ENCODE measurements at places on chromosomes 1 and 21.

DNA sequence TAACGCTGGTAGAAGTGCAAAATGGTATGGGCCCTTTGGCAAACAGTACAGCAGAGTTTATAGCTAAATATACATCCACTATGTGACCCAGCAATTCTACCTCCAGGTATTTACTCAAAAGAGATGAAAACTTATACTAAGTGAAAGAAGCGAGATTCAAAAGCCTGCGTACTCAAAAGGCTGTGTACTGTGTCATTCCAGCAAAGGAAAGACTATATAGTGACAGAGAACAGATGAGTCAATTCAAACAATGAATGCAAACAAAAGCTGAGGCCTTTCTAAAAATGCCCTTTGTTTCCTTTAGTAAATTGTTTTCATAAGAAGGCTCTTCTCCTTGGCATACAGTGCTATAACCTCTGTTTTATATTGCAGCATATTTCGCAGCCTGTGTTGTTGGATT, 268.8 kb upstream of the CSF3R start:
- DNase-seq, result peak; percentile 98

- no peak for DNase-seq
These were observed 431.5 kb downstream of the LMO4 start for GRCh38 chr1:87760155-87760554.

GRCh38 chr1:172906778-172907592, 143.8 kb downstream of the TNFSF18 start:
- DNase-seq, result no peak

DNA sequence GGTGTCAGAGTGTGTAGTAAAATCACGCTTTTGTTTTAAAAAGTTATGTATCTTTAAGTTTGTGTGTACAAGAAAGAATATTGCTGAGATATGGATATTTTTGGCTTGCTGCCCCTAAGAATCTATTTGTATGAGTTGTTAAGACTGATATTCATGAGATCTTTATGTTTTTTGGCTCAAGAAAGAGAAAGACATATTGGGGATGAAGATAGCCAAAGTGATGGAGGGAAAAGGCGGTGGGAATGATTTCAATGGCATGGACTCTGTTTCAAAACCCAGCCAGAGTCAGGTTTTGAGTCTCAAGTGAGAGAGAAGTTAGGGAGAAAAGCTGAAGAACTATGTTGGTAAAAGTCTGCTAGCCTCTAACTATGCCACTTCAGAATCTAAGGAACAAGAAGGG, 351.7 kb downstream of the PBX1 start:
- no peak for DNase-seq

- peak; percentile 87 for DNase-seq
These were observed 14.1 kb downstream of the TTC39A start for GRCh38 chr1:51316113-51316845.

GRCh38 chr1:29395736-29396437, 159.6 kb downstream of the PTPRU start:
- DNase-seq, result no peak

GRCh38 chr1:107661158-107661557, 303.8 kb downstream of the VAV3 start:
- DNase-seq, result no peak

DNA sequence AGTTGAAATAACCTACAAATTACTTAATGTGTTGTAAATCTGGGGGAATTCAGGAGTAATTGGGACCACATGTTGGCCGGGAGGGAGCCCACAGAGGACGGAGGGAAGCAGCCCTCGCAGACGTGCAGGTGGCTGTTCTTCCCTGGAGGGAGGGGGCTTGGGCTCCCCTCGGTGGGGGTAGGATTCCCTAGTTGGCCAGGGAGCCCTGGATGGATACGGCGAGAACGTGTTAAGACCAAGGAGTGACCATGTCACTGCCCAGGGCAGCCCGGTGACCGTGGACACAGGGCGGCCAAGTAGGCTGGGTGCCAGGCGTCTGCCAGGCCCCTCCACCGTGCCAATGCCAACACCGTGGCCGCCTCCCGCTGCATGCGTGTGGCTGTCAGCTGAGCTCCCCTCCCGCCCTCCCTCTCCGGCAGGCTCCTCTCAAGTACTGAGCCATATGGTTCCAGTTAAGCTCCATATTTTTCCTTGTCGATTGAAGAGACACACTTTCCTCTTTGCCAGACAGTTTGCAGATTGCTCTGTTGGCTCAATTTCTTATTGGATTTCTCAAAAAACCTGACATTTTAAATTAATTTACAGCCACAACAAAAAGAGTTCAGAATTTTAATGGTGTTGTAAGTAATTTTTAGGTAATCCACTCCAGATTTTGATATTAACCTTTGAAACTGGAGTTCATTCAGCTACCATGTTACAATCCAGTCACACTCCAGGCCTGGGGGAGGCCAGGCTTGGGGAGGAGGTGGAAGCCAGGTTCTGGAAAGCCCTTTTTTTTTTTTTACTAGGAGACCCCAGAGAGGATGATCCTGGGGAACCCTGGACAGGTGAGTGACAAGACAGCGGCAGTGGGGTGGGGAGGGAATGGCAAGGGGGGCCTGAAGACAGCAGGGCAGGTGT, 71.2 kb downstream of the CASZ1 start:
- peak; percentile 61 for DNase-seq

- DNase-seq, result no peak
These were observed 15.5 kb downstream of the TENT5C start for GRCh38 chr1:117621316-117621715.

DNA sequence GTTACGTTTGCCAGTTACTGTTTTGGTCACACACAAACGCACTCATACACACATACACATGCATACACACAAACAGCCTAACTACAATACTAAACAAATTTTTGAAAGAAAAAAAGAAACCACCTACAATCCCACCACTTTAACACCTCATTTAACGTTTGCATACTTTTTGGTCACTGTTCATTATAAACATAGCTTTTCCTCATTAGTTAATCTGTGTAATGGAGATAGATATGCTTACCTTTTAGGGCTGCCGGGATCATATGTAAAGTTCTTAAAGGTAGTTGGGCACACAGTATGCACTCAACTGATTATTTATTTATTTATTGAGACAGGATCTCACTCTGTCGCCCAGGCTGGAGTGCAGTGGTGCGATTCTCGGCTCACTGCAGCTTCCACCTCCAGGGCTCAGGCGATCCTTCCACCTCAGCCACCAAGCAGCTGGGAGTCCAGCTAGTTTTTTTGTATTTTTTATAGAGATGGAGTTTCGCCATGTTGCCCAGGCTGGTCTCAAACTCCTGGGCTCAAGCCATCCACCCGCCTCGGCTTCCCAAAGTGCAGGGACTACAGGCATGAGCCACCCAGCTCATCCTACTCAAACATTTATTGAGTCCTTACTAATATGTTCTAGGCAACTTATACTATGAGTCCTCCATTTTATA, 677 bp upstream of the BCL10 start:
- no peak for DNase-seq

- DNase-seq, result no peak
These were observed 40.7 kb downstream of the RIPK4 start for GRCh38 chr21:41726058-41726558.

DNA sequence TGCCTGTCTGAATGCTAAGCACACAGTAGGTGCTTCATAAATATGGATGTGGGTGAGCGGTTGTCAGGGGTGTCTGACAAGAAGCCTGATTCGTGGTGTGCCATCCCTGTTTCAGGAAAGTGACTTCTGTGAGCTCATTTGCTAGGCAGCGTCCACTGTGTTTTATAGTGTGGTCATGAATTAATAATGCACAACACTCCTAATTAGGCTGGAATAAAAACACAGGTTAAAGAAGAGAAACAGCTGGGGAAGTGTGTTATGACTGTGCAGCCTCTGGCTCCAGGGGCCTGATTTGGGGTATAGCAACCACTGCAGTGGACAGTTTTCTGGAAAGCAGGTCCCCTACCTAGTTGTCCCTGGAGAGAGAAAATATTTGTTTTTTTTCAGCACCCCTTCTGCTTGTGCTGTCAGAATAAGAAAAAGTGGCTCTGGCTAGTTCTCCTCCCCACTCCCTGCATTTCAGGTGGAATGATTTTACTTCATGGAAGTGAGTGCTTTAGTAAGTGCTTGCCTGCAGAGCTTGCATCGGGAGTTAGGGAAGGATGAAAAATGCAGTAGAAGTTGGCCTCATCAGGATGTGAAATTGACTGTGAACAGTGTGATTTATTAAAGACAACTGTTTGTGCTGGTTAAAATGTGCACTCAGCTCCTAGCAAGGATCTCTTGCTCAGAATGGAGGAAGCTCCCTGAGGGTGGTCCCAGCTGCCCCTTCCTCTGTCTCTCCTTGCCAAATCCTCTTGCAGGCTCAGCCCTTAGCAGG, 333.8 kb downstream of the HHAT start:
- no peak for DNase-seq

DNA sequence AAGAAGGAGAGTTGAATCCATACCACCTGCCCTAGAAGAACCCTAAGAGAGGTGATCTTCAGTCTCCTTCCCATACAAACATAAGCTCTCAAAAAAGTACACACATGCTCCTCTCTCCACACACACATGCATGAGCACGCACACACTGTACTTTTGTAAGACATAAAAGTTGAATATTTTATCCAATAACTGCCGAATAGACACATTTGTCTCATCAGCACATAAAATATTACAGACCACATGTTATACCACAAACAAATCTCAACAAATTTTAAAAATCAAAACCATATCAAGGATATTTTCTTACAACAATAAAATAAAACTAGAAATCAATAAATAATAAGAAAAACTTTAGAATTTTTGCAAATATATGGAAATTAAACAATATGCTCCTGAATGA, 2.7 kb downstream of the SPRR1A start:
- no peak for DNase-seq

- DNase-seq, result no peak
These were observed 5.5 kb downstream of the LAPTM5 start for GRCh38 chr1:30751830-30752650.

GRCh38 chr1:52054496-52055065, 410 bp downstream of the TXNDC12 start:
- DNase-seq, result no peak

GRCh38 chr1:99176753-99177152, 87.5 kb upstream of the PLPPR4 start:
- DNase-seq, result no peak

- DNase-seq, result no peak
These were observed 751 bp downstream of the STUM start for GRCh38 chr1:226549094-226549936.

DNA sequence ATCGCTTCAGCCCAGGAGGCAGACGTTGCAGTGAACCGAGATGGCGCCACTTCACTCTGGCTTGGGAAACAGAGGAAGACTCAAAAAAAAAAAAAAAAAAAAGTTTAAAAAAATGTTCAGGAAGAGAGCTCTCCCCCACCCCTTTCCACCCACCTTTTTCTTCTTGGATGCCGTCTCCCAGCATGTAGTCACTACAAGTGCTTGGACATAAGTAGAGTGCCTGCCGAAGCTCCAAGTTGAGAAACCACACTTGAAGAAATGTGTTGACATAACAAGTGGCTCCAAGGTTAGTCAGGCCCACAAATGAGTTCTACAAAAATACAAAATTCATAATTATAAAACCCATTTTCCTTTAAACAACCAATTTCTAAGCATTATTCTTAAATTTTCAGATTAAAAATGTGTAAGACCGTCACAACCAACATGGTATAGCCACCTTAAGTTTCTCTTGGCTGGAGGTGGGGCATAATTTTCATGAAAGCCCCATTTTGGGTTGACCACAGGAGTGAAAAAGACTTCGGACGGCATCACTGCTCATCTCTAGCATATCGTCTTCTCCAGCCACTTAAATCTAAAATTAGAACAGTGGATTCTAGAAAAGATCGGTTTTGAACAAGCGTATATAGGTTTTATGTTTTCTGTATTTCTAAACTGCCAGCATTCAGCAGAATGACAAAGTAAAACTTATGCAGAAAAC, 26.4 kb downstream of the USP48 start:
- no peak for DNase-seq

DNA sequence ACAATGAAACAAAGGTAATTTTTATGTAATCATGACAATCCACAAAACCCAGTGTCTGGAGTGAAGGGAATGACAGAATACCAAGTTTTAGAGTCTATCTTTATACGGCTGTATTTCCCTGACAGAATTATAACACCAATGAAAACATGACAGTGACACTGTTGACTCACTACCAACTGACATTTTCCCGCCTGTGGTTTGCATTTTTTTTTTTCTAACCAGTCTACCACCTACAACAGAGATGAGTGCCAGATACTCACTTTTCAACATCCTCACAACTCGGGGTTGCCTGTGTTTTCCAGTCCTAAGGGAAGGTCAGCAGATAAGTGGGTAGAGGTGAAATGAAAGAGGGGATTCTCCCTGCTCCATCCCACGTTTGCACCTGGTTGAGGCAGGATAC, 118.9 kb downstream of the KCNJ6 start:
- DNase-seq, result no peak

GRCh38 chr1:82225421-82226185, 424.9 kb downstream of the ADGRL2 start:
- DNase-seq, result peak; percentile 34

DNA sequence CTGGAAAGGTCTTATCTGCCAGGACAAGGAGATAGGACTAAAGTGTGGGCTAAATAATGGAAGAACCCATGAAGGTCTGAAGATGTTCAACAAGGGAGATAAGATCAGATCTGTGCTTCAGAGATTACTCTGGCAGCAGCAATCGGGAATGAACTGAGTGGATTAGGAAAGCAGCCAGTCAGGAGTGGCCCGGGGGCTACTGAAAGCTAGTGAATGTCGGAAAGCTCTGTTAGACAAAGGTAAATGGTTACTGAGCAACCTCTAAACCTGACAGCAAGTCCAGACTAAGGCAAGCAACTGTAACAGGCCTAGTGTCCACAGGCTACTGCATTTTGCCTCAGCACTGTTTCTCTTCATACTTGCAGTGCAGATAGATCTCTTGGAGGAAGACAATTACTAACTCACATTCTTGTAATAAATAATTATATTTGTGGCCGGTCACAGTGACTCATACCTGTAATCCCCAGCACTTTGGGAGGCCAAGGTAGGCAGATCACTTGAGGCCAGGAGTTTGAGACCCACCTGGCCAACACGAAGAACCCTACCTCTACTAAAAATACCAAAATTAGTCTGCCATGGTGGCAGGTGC, 12.5 kb downstream of the IQGAP3 start:
- DNase-seq, result no peak

GRCh38 chr1:85665932-85666331, 42.3 kb downstream of the ZNHIT6 start:
- no peak for DNase-seq

- no peak for DNase-seq
These were observed 139.1 kb upstream of the FMN2 start for GRCh38 chr1:239952348-239953308.

DNA sequence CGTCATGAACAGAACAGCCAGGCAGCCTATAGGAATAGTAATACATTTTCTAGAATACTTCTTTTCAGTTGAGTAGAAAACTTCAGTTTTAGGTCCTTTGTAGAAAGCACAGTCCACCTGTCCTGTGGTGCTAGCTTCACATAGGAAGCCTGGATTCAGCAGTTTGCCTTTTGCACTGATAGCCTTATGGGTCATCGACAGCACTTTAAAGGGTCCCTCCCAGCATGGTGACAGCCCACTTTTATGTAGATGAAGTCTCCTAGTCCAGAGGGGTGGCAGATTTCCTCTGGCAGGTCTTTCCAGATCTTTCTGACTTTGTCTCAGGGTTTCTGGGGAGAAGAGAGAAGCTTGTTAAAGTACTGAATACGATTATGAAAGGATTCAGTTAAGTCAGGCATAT, 161.4 kb upstream of the TNR start:
- DNase-seq, result no peak

- DNase-seq, result peak; percentile 59
These were observed 694.6 kb downstream of the USP25 start for GRCh38 chr21:16424331-16424751.

- DNase-seq, result no peak
These were observed 17.8 kb upstream of the RAB29 start for GRCh38 chr1:205792961-205793673.

- no peak for DNase-seq
These were observed 5.6 kb downstream of the WNT9A start for GRCh38 chr1:227942021-227942715.

GRCh38 chr1:81682490-81682889, 118.2 kb upstream of the ADGRL2 start:
- no peak for DNase-seq

Measured in NCI-H2029 treated with DMSO at 0.1 percent for 48 hours (cell line).